ENCODE measurements at places on chromosomes 5 and 9.

DNA sequence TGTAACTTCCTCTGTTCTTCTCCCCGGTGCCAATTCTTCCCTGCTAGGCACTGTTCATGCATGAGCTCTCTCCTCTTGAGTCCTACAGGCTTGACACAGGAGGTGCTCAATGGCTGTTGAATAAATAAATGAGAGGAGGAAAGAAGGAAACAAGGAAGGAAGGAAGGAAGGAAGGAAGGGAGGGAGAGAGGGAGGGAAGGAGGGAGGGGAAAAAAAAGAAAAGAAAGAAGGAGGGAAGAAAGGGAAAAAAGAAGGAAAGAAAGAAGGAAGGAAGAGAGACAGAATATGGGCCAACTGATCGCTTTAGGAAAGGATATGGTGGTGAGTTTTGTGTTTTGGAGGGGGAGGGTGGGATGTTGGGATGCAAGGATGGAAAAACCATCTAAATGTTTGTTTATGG, 6.4 kb downstream of the KCNMB1 start:
- DNase-seq: no peak

DNA sequence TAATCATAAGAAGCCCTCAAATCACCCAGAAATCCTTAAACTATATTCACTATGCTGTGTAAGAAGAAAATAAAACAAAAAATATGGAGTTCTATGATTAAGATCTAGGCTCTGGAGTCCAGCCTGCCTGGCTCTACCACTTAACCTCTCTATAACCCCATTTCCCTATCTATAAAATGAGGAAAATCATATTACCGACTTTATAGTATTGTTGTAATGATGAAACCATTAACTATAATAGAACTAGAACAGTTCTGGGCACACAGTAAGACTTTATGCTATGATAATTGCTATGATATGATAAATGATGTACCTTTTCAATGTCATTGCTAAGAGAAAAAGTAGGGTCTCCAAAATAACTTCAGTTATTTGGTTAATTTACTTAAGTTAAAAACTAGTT, 40.3 kb downstream of the MPDZ start:
- no peak for DNase-seq

DNA sequence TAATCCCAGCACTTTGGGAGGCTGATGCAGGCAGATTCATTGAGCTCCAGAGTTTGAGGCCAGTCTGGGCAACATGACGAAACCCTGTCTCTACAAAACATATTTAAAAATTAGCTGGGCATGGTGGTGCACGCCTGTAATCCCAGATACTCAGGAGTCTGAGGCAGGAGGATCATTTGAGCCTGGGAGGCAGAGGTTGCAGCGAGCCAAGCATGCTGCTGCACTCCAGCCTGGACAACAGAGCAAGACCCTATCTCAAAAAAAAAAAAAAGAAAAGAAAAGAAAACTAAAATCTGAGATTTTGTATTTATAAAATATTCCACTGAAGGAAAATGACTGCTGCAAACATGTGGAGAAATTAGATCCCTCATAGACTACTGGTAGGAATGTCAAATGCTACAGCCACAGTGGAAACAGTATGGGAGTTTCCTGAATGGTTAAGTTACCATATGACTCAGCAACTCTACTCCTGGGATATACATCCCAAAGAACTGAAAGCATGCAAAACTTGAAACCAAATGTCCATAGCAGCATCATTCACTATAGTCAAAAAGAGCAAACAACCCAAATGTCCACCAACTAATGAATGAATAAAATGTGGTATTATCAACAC, 106.1 kb downstream of the UBAP2 start:
- DNase-seq: no peak

DNA sequence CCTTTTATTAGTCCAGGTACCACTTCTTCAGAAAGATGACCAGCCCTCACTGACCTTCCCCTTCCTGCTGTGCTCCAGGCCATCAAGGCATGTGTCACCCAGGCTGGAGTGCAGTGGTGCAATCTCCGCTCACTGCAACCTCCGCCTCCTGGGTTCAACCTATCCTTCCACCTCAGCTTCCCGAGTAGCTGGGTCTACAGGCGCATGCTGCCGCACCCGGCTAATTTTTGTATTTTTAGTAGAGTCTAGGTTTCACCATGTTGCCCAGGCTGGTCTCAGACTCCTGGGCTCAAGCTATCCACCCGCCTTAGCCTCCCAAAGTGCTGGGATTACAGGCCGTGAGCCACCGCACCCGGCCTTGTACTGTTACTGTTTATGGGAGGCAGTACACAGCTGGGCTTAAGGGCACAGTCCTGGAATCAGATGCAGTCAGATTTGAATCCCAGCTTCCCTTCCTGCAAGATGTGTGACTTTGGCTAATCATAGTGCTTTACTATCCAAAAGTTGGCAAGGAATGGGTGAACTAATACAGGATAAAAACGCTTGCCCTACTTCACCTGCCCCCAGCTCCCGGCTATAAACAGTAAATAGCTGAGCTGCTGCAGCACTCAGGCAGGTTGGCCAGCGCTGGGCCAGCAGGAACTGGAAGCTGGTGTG, 483 bp upstream of the EIF4EBP3 start:
- no peak for DNase-seq

DNA sequence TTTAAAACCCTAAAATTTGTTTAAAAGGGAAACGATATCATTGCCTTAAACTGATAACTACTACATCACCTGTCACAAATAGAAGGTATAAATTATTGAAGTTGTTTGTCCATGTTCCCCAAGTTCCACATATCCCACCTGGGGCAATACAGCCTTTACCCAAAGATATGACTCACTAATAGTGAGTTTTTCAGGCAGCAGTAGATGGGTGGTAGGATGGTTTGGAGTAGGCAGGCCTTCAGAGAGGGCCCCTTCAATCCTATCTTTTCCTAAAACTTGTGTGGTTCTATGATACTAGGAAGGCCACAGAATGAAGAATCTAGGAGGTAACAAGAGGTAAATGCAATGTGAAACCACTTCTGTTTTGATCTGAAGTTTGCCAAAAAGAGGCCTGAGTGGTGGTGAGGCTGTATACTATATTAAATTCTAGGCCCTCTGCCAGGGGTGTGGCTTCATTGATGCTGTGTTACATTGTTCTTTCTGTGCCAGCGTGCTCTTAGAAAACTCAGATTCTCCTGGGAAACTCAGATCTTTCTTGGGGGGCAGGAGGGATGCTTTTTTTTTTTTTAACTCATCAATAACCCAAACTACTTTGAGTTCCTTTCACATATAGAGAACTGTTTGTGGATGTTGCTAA, 7.2 kb downstream of the CYSTM1 start:
- no peak for DNase-seq

GRCh38 chr5:163079618-163080017, 357.8 kb upstream of the CCNG1 start:
- no peak for DNase-seq

GRCh38 chr9:24614070-24614469, 68.4 kb upstream of the IZUMO3 start:
- DNase-seq: no peak

- DNase-seq: no peak
Measured at GRCh38 chr9:138066049-138066448, 188.5 kb downstream of the CACNA1B start.

GRCh38 chr9:73053543-73053942, 98.1 kb upstream of the ANXA1 start:
- no peak for DNase-seq

GRCh38 chr9:128271112-128271511, 4.7 kb downstream of the GOLGA2 start:
- no peak for DNase-seq

DNA sequence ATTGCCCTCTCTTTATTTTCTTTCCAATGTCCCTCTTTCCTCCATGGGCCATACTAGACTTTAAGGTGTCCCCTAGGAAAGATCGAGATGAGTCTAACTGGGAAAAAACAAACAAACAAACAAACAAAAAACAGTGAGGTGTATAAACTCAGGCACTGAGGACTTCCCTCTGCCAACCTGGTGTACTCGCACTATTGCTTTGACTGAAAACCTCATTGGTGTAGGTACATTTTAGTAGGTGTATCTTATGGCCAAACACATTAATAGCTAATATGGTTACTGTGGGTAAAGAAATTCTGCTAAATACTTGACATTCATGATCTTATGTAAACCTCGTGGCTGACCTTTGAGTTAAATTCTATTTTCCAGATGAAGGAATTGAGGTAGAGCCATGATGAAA, 74.3 kb downstream of the TNC start:
- no peak for DNase-seq

GRCh38 chr5:10536511-10536910, 27.4 kb upstream of the ANKRD33B start:
- DNase-seq: no peak

- DNase-seq: no peak
Measured at GRCh38 chr5:147200004-147200403, 34.8 kb upstream of the STK32A start.

DNA sequence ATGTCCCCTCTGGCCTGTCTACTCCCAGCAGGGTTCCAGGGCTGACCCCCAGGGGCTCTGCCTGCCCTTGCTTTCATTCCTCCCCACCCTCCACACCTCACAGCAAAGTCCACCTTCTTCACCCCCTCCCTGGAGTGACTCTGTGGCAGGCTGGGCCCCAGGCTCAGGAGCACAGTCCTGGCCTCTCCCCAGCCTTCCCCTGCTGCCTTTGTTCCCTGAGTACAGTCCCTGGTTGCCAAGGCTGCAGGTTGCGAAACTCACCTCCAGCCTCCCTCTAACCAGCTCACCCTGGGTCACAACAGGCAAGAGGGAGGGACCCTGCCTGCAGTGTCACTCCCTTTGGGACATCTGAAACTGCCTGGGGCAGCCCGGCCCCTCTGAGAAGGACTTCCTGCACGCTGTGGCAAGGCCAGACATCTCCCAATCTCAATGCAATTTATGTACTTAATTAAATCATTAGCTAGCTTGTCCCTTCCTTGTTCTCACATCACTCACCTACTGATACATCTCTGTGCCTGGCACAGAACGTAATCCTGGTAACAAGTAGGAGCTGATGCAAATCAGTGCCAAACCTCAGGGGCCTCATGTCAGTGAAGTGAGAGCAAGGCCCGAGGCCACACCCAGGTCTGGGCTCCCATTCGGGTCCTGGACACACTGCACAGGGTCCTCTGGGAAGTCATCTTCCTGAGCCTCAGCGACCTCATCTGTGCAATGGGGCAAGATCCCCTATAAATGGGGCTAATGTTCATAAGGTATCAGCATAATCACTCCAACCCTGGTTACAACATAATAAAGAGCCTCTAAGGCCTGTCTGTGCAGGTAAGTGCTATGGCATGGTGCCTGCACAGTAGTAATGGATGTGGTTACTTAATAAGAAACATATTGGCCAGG, 27.3 kb upstream of the TRIM14 start:
- no peak for DNase-seq

- no peak for DNase-seq
Measured at GRCh38 chr9:129006328-129007034, 21.6 kb downstream of the SH3GLB2 start.

DNA sequence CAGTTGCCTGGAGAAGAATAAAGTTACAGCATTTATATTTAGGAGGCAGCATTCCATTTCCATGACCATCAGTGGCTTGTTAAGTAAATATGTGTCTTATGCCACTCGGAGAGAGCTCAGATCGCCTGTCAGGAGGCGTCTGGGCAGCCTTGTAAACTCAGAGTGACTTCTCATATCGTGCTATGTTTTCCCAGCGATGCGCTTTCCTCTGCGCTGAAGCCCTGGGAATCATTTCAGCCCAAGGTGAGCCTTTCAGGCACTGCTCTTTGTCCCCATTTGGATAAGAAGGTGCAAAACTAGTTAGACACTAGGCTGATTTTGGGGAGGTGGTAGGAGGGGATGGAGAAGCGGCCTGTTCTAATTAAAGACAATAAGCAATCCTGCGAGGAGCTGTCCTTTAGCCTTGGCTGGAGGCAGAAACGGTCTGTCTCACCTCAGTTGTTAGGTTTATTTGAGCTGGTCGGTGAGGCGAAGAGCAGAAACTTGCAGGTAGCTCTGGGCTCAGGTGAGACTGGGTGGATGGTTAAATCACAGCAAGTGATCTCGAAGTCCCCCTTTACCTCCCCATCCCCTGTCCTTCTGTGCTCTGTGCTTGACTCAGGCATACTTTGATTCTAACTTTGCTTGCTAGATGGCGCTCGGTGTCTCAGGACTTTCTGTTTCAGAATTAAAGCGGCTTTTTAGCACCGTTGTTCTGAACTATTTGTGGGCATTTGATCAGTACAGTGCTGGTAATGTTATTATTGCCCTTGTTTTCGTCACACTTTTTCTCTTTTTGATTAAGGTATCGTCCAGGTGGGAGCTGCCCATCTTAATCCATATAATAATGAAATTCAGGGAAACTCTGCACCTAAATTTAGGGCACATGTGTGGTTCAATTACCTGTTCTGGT, 24.6 kb downstream of the NR2F1 start:
- DNase-seq: no peak

DNA sequence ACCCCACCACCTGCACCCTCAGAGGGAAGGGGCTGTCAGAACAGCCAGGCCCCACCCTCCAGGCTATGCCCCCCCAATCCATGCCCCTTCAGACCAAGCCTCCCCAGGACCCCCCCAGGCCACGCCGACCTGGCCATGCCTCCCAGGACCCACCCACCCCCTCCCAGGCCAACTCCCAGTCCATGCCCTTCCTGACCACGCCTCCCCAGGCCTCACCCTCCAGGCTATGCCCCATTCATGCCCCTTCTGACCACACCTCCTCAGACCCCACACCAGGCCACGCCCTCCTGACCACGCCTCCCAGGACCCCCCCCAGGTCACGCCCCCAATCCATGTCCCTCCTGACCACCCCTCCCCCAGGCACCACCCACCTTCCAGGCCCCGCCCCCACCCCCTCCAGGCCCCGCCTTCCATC, 27.6 kb downstream of the TPPP start:
- DNase-seq: no peak

DNA sequence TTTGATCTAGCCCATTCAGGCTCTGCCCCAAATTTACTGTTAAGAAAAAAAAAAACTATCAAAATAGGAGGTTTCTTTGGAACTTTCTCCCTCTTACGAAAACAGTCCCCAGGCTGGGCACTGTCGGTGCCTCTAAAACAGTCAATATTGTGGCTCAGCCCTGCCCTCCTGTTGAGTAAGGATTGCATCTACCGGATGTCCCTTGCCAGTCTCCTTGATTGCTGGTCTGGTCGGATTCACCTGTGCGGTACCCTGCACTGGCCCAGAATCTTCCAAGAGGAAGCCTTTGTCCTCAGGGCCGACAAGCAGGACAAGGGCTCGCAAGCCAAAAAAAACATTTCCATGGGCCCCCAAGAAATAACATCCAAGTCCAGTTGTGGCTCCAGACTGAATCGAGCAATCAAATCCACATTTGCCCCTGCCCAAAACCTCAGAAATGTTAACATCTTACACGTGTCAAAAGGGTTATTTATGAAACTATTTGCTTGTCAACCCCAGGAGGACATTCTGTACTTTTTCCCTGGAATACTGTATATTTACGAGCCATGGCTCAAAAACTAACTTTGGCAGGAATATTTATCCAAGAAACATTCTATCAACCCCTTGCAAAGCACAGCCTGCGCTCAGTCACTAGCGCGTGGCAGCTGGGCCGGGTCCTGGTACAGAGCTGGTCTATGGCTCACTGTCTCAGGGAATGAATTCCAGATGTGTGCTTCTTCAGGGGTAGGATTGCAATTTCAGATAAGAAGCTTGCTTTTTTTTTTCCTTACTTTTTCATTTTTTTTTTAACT, 129.2 kb upstream of the ADRA1B start:
- DNase-seq: no peak
